ENCODE measurements at places on chromosomes 2 and 18. TPM values are rescaled to one million over a fixed set of nuclear protein-coding genes. Genes with fewer than 3 reads are reported as not detected.

Gene PMAIP1
- 96.5 TPM for total RNA-seq

Gene CNTNAP5
- not detected for total RNA-seq

Gene MORN2
- total RNA-seq = 9.3 TPM

Gene ANKRD30B
- total RNA-seq = not detected

Gene METAP1D
- 4.4 TPM for total RNA-seq

Gene NYAP2
- total RNA-seq = not detected

GRCh38 chr2:30358351-30358750 is 88.7 kb upstream of the LCLAT1 start:
- no peak for DNase-seq

- DNase-seq = no peak
Observed at GRCh38 chr18:3615374-3615985, 165.5 kb downstream of the TGIF1 start.

DNA sequence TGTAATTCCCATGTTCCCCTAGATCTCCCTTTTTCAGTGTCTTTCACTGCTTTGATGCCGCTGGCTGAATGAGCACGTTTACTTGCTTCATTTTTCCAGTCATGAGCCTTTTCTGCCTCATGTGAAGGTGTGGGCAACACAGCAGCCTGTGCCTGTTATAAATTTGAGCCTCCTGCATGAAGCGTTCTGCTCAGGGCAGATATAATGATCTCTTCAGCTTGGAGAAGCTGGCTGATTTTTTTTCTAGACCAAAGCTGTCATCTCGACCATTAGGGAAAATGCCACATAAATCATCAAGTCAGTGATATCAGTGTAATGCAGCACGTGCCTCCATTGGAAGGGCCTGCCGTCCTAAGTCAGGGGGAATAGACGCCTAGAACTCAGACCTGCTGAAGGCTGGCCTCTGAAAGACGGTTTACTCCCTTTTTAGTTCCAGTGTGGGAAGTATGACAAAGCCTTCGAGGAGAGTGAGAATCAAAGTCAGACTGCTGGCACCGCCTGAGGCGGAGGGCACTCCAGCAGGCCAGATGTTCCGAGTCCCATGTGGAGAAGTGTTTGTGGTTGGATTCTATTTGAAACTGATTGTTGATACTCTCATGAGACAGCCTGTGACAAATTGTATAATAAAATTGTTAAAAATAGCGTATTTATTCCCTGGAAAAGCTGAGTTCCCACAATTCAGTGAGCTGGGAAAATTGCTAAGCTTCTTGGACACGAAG is 196.5 kb downstream of the MYO1B start:
- DNase-seq = no peak

DNA sequence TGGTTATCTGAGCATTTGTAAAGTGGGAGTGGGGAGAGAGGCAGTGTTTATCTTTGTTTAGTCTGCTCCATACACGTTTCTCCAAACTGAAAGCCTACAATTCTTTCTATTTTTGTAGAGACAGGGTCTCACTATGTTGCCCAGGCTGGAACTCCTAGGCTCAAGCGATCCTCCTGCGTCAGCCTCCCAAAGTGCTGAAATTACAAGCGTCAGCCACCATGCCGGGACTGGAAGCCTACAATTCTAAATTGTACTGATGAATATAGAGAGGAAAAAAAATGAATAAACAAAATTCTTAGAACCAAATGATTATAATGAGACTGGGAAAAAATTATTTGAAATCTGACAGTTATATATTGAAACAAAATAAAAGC is 1.4 kb upstream of the ZFAND2B start:
- no peak for DNase-seq

- DNase-seq = no peak
Observed at GRCh38 chr18:40049716-40050115, 1905.3 kb upstream of the PIK3C3 start.

DNA sequence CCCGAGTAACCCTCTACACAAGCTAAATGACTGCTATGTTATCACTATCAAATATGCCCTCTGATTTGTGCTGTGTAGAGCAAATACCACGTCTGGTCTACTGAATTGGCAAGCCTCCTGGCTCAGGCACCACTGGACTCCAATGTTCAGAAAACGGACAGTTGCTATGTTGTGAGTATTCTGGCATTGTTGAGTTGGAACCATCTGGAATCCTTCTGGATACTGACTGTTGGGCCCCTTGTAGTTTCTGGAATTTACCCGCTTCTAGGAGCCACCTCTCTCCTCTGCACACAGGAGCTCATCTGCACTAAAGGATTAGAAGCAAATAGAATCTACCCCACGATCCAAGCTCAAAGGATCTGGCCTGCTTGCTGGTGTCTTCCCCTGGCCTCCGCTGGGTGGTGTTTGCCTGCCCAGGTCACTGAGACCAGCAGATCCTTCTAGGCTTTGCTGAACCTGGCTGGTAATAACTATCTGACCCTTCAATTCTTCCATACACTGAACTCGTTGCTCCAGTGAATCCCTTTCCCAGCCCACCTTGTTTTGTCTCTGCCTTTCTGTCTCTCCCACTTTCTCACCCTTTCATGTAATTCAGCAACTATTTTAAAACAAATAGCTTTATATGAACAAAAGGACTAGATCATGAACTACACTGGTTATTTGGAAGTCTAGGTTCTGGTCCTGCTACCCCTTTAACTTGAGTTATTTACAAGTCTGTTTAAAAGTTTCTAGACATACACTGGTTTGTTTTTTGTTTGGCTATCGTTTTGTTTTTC is 2.1 kb upstream of the HAAO start:
- no peak for DNase-seq

DNA sequence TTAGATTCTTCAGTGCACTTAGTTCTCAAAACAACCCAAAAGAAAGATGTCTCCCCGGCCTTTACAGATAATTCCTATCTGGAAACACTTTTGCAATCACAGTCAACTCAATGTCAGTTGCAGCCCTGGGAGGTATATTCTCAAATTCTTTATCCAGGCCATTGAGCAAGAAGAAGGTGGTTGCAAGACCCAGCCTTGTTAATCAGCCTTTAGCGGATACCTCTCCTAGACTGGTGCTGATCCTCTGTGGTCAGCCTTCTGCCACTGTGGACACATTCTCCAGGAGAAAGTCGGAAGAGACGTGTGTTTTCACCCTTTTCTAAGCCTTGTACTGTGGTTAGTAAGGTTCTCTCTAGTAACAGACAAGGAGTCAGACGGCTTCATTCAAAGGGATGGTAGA is 7.8 kb upstream of the FZD7 start:
- DNase-seq = no peak

DNA sequence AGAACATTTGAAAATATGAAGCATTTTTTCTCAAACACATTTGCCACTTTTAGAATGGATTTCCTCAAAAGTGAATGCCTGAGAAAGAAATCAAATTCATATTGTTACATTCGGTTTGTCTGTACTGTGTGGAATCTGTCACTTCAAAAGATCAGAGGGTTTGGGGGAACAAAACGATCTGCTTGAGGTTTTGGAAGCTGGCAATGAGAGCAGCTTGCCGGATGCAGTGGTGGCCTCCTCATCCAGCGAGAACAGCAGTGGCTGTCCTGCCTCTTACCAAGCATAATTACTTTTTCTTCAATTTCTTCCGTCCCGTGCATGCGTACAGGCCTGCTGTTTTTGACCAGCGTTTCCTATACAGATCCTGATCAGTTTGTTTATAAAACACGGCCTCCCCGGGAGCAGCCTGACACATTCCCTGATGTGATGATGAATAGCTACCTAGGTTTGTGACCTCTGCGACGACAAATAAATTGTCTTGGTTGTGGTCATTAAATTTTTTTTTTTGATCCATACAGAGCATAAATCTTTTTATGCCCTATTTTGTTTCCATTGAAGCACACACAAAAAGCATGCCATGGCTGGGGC is 45.2 kb downstream of the ITGA6 start:
- DNase-seq = peak; percentile 14
